ENCODE measurements at places on chromosomes 4 and X.
A peak's percentile ranks its signal among the peaks of the same experiment; 100 is the strongest.

DNA sequence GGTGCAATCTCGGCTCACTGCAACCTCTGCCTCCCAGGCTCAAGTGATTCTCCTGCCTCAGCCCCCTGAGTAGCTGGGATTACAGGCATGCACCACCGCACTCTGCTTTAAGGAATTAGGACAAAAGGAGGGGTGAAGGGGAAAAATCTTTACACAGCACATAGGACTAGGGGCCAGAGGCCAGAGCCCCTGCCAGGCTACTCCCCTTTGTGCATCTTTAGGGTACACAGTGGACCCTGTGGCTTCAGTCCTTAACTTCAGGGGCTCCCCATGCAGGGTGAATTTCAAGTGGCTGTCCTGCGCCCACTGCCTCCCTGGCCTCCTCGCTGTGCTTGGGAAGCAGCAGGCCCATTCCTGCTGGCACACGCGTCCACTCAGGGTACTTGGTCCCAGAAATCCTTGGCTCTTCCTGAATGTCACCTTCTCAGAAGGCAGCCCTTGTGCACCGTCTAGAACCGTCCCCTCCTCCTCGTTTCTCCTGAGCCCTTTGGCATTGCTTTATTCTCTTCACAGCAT lies 138.9 kb upstream of the PSAPL1 start:
- no peak for DNase-seq

- no peak for DNase-seq
Observed at GRCh38 chrX:67893931-67894330, 350.1 kb downstream of the AR start.

GRCh38 chrX:19349264-19349663 lies 5.5 kb downstream of the PDHA1 start:
- DNase-seq: no peak

DNA sequence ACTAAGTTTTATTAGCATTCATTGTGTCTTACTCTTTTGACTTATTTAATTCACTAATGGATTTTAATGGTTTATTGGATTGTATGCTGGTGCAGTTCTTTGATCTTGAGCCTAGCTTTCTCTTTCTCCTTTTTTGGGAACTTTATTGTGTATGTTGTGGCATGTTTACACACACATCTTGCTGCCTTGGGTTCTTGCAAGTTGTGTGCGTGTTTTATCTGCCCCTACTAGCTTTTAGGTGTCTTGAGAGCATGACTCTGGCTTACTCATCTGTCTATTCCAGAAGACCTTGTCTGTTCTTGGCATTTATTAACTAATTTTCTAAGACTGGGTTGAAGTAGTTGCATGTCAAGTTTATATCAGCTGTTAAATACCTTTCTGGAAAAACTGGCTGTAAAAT lies 2.7 kb downstream of the TMEM165 start:
- peak; percentile 52 for DNase-seq

DNA sequence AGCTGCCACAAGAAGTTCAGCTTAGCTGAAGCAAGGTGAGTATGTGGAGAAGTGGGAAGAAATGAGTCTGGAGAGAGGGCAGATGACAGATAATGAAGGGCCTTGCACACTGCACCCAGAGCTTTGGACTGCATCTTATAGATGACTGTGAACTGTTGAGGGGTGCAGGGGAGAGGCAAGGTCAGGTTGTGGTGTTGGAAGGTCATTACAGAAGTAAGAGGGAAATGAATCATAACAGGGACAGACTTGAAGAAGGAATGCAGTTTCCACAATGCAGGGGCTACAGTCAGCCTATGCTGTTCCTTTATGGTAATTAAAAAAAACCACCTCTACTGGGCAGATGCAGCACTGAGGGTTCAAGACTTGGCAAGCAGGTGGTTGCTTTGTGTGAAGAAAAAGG lies 4.8 kb upstream of the IGFBP7 start:
- DNase-seq: no peak

- no peak for DNase-seq
Observed at GRCh38 chr4:112938461-112939058, 110.9 kb upstream of the ANK2 start.

DNA sequence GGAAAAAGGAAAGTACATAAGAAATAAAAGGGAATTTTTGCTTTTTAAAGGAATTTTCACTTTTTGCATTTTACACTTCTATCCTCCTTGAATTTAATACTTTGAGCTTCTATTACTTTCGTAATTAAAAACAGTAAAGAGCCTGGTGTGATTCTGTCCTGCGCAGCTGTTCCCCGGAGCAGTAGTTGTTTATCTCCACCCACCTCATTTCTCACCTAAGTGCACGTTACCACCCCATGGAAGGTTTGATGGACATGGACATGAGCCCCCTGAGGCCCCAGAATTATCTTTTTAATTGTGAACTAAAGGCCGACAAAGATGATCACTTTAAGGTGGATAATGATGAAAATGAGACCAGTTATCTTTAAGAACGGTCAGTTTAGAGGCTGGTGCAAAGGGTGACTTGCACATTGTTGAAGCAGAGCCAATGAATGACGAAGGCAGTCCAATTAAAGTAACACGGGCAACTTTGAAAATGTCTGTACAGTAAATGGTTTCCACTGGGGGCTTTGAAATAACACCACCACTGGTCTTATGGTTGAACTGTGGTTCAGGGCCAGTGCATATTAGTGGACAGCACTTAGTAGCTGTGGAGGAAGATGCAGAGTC lies 52.1 kb upstream of the TEX13D start:
- no peak for DNase-seq

DNA sequence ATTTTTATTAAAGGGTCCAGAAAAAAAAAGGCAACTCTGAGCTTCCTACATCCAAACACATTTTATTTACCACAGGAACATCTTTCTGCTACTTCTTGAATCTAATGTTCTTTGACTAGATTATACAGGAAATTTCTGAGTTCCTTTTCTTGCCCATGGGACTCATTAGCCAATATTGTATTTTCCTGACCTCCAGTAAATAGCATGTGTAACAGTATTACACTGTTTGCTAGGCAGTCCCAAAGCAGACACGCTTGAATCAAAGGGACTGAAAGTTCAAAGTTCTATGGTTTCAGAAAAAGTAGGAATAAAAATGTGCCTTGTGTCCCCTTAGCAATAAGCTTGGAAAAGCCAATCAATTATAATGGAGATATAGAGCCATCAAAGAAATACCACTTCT lies 57.4 kb downstream of the MOSPD2 start:
- no peak for DNase-seq

- no peak for DNase-seq
Observed at GRCh38 chr4:74294681-74295080, 13.6 kb upstream of the EPGN start.

GRCh38 chr4:176189891-176190795 lies 5.2 kb downstream of the SPATA4 start:
- no peak for DNase-seq

DNA sequence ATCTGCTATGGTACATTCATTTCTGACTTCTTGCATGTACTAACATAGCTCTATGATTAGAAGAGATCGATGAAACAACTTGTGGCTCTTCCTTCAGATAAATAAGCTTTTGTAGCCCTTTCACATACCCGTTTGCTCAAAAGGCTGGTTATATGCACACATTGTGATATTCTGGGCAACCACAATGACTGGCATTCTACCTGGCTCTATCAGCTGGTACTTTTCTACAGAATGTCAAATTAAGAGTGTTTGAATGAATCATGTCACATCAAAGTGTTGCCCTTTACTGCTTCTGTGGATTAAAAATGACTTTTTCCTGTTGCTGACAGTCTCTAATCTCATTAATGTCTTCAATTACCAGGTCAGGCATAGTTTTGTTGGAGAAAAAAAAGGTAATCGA lies 11.6 kb downstream of the PGRMC1 start:
- DNase-seq: no peak

GRCh38 chr4:103998756-103999155 lies 279.0 kb upstream of the TACR3 start:
- DNase-seq: no peak

- DNase-seq: no peak
Observed at GRCh38 chr4:184666670-184667069, 17.1 kb downstream of the PRIMPOL start.

DNA sequence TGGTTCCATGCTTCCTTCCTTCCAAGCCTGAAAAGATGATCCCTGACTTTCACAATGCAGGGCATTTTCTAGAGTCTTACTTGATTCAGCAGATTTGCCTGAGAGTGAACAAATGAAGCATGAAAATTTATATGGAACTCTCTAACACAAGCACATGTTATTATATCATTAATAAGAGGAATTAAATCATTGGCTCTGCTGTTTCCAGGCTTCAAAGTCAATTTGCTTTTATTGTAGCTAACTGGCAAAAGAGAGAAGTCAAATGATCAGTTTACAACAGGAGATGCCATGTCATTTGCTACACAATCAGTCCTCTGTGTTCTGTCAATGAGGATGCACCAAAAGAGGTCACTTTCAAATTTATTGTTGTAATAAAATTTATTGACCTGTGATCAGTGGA lies 101.5 kb upstream of the UGT8 start:
- DNase-seq: no peak

GRCh38 chr4:152588869-152589268 lies 53.0 kb upstream of the FBXW7 start:
- DNase-seq: no peak

GRCh38 chr4:153114771-153115321 lies 89.4 kb upstream of the TRIM2 start:
- DNase-seq: no peak

GRCh38 chrX:140664939-140665338 lies 44.6 kb upstream of the LINC00632 start:
- DNase-seq: no peak

GRCh38 chr4:123843137-123843536 lies 446.5 kb downstream of the SPRY1 start:
- no peak for DNase-seq

DNA sequence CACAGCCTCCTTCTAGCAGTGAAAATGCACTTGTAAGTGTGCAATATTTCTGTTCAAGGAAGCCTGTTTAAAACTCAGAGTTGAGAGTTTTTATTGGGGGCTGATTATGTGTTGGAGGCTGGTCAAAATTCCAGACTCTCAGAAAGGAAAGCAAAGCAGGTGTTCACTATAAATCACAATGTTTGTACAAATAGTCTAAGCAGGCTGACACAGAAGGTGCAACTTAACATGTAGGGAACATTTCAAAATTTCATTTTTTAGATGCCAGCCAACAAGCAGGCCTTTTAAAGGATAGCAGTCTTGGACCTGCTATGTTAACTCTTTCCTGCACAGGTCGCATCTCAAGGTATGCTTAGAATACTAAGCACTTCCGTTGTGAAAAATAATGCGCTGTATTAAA lies 112.3 kb upstream of the IL13RA1 start:
- DNase-seq: no peak

- no peak for DNase-seq
Observed at GRCh38 chr4:159055833-159056232, 47.0 kb upstream of the RAPGEF2 start.

DNA sequence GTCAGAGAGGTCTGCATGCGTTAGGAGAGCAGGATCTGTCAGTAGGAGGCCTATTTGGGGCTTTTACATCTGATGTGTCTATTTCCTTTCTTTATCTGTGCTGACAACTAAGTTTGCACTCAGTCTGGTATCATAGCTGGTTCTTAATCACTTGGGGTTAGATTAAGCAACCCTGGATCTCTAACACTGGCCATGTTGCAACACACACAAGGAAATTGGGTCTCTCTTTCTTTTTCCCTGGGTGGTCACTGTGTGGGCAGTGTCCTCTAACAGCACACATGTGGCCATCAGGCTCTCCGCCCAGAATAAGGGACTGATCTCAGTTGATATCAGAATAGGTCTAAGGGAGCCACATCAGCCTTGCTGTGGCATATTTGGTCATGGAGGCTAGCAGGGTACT lies 38.9 kb downstream of the IGFBP7 start:
- no peak for DNase-seq

GRCh38 chrX:13373431-13374187 lies 53.8 kb upstream of the ATXN3L start:
- DNase-seq: peak; percentile 74

DNA sequence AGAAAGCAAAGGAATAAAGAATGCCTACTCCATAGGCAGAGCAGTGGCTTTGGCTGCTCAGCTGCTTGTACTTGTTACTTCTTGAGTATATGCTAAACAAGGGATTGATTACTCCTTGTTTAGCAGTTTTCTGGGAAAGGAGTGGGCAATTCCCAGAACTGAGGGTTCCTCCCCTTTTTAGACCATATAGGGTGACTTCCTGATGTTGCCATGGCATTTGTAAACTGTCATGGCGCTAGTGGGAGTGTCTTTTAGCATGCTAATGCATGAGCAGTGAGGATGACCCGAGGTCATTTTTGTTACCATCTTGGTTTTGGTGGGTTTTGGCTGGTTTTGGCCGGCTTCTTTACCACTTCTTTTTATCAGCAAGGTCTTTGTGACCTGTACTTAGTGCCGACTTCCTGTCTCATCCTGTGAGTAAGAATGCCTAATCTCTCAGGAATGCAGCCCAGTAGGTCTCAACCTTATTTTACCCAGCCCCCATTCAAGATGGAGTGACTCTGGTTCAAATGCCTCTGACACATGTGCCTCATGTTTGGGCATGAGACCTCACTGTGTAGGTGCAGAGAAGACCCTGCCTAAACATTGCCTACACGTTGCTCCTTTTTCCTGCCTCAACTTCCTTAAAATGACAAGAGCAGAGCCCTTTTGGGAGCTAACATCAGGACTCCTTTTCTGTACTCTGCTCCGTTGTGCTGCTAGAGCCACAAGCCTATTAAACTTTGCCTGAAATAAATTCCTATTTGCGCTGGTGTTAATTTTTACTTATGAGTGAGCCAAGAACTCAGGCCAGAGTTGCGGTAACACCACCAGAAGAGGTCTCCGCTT lies 21.0 kb upstream of the UBA6 start:
- DNase-seq: no peak

DNA sequence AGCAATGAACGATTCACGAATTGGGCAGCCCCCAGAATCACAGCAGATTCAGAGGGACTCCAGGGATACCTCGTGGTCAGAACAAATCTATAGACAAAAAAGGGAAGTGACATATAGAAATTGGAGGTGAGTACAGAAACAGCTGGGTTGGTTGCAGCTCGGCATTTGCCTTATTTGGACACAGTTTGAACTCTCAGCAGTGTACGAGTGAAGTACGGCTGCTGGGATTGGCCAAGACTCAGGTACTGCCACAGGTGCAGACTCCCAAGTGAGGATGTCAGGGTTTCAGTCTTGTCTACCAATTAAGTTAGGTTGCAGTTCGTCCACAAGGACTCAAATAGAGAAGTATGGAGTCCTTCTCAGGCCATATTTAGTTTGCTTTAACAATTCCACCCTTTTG lies 28.2 kb downstream of the HTT-AS start:
- no peak for DNase-seq
